ENCODE measurements at places on chromosomes 13 and 19.

DNA sequence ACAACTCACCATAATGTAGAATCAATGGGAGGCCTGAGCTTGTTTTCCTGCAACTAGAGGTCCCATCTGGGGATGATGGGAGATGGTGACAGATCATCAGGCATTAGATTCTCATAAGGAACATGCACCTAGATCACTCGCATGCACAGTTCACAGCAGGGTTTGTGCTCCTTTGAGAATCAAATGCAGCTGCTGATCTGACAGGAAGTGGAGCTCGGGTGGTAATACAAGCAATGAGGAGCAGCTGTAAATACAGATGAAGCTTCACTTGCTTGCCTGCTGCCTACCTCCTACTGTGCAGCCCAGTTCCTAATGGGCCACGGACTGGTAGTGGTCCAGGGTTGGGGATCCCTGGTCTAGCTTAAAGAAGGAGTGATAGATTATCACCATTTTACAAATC lies 33.0 kb downstream of the KPNA3 start:
- no peak for DNase-seq

- no peak for DNase-seq
Observed at GRCh38 chr13:46313024-46313423, 74.0 kb downstream of the RUBCNL start.

DNA sequence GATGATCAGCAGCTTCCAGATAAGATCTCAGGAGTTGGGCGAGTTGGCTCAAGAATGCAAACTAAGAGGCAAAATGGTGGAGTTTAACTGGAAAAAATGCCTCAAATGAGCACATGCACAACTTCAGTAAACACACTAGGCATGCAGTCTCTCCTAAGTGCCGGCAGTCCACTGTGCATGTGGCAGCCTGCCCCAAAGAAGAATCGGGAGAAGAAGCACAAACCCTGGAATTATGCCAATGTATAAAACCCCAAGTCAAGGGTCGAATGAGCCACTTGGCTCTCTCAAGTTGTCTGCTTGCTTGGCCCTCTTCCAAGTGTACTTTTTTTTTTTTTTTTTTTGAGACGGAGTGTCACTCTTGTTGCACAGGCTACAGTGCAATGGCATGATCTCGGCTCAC lies 53.3 kb upstream of the SLITRK1 start:
- DNase-seq, result no peak

DNA sequence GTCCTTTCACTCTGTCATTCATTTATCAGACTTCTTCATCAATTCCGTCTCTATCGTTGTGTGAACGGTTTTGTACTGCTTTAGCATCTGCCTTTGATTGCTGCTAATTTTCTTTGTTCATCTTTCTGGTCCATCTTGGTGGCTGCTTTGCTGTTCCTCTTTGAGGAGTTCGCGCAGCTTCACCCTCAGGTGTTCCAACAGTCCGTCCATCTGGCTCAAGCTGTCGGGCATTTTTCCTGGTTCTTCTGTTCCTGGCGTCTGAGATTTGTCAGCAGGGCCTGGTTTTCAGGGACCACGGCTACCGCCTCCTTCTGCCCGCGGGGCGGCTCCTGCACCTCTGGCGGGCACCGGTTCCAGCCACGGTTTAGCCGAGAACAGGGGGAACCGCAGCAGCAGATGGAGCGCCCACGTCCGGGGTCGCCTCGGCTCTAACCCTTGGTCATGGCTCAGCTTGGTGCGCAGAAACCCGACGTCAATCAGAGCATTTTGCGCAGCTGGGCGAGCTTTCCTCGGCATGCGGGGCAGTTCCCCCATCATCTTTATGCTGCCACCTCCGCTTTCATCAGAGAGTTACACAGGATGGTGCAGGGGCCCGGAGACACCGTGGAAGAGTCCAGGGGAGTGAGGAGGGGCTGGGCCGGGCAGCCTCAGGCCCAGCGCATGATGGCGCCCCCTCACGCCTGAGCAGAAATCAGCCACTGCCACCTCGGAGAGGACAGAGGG lies 89.5 kb downstream of the ZNF100 start:
- DNase-seq, result peak; percentile 36

GRCh38 chr13:55649485-55649884 lies 1491.2 kb upstream of the PRR20A start:
- no peak for DNase-seq

DNA sequence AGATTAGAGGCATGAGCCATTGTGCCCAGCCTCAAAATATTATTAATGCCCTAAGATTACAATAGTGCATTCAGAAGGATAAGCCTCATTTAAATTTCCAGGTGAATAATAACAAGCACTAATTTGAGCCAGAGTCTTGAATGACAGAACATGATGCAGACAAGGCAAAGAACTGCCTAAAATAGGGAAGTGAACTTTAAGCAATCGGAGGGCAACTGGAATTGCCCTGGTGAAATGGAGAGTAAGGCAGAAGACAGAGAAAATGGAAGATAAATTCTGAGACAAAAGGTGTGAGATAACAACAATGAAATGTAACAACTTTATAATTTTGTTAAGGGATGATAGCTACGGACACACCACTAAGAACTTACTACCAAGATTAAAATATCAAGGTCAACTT lies 199.9 kb downstream of the DIAPH3 start:
- DNase-seq, result no peak

DNA sequence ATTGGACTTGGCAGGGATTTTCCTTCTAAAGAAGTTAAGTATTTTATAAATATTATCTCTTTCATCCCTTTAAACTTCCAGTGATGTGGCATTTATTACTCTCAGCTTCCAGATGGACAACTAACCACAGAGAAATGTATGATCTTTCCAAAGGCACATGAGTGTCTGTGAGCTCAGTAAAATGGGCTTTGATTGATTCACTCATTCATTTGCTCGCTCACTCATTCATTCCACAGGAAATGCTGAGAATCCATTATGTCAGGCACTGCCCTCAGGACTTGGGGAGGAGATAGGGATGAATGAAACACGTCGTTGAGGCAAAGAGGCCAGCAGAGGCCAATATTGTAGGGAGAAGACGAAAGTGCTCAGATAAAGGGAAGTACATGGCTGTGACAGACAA lies 359.3 kb downstream of the EFNB2 start:
- no peak for DNase-seq

DNA sequence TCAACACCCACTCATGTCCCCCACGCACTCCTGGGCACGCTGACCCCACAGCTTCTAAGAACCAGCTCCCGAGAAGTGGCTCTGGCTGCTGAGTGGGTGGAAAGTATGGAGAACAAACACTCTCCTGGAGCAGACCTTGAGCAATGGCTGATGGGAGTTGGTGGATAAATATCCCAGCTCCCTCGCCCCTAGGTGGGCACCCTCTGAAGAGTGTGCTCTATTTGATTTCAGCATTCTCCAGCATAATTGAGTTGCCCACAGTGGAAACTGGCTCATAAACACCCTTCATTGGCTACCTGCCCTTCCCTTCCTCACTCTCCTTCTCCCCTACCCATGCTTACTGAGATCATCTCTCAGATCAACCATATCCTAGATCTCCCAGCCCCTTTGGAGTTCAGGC lies 41.5 kb upstream of the ADGRE5 start:
- no peak for DNase-seq

DNA sequence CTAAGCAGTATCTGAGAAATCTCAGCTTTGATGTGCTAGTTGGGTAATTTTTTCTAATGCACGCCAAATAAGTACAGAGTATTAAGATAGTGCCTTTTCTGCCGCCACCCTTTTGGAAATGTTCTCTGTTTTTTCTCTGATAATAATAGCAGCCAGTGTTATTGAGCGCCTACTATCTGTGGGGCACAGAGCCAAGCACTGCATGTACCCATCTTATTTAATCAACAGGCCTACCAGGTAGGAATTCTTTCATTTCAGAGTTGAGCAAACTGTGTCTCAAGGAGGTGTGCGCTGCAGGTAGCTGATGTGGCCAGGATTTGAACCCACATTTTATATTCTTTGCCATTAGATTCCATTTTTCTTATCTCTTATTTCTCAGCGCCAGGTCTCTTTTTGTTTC lies 1.4 kb downstream of the EPN1 start:
- DNase-seq, result peak; percentile 91

DNA sequence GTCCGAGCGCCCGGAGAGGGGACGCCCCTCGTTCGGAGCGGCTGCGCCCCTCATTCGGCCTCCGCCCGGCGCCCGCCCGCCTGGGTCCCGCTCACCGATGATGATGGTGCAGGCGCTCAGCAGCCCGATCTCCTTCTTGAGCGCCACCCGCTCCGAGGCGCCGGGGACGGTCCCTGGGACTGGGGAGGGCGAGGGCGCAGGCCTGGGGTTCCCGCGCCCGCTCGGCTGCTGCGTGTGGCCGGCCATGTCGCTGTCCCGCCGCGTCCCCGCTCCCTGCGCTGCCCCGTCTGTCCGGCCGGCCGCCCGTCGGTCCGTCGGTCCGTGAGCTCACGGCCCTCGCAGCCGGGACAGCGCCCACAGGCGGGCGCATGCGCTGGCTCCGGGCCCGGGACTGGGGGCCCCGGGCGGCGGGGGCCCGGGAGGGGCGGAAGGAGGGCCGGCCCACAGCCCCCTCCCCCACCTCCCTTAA lies at the start of gene SLC7A10:
Gene SLC7A10, minus strand, starts transcription at position 393 of the 469 bp plus-strand sequence. Its CDS starts 147 bp downstream, at position 246.
- DNase-seq, result no peak

- no peak for DNase-seq
Observed at GRCh38 chr19:39195755-39196154, 1.0 kb upstream of the NCCRP1 start.

GRCh38 chr13:72504131-72504841 lies 223.1 kb downstream of the MZT1 start:
- no peak for DNase-seq

GRCh38 chr19:49851456-49852259 lies 699 bp downstream of the PTOV1 start:
- no peak for DNase-seq

DNA sequence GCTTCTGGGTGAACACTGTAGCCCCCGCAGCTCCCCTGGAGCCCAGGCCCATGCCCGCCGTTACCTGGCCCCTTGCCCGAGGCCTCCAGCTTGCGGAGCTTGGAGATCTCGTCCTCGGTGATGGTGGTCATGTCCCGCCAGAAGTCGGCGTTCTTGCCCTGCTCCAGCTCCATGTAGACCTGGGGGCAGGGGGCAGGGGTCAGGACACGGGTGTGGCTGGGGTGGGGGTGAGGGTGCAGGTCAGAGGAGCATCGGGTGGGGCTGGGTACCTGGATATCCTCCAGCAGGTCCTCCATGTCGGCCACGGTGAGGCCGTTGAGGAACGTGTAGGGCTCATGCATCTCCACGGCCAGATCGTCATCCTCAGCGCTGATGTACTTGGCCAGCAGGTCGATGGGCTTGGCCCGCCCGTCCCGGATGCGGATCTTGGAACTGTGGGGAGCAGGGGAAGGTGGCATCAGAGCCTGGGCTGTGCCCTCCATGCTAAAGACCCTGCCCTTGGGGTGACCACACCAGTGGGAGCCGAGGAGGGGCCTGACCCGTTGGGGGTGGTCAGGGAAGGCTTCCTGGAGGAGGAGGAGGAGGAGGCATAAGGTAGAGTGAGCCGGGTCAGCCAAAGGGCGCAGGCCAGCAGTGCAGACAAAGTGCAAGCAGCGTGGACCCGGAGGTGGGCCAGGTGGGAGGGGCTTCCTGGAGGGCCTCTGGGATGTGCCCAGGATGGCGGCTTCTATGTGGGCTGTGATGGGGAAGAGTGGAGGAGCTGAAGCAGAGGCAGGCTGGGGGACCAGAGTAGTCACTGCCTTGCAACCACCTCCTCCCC lies 7.6 kb downstream of the CACTIN start:
- DNase-seq, result no peak

DNA sequence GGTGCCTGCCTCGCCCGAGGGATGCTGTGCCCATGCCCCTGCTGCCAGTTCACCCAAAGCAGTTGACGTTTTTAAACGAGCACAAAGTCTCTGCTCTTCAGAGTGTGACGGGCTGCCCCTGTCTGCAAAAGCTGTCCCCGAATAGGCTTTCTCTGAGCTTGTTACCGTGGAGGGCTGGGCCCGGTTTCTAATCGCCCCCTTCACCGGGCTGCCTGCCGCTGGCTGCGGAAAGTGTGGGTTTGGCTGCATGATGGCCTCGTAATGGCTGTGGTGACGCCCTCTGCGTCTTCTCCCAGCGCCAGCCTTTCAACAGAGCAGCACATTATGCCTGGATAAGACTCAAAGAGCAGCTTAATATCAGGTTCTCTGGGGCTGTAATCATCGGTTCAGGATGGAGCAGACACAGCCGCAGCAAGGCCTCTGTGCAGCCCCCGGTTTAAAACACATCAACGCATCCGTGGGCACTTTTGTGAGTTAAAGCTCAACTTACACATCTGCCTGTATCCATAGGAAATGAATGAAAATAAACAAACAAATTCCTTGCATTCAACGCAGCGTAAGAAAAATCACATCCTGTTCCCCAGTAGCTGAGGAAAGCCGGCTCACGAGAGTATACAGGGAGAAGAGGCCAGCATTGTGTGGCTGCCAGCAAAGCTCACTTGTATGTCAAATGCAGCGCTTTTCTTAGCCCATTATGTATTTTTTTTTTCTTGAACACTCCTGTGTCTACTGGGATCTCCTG lies 166.4 kb upstream of the SOX1 start:
- DNase-seq, result no peak

DNA sequence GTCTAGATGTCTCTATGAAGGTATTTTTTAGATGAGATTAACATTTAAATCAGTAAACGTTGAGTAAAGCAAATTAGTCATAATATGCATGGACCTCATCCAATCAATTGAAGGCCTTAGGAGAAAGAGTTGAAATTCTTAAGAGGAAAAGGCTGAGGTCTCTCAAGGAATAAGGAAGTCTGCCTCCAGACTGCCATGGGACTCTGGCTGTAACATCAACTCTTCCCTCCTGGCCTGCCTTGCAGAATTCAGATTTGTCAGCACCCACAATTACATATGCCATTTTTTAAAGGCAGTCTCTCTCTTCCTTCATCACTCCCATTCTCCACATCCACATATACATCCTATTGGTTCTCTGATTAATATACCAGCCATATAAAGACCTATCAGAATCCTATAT lies 28.8 kb upstream of the INTS6 start:
- no peak for DNase-seq

DNA sequence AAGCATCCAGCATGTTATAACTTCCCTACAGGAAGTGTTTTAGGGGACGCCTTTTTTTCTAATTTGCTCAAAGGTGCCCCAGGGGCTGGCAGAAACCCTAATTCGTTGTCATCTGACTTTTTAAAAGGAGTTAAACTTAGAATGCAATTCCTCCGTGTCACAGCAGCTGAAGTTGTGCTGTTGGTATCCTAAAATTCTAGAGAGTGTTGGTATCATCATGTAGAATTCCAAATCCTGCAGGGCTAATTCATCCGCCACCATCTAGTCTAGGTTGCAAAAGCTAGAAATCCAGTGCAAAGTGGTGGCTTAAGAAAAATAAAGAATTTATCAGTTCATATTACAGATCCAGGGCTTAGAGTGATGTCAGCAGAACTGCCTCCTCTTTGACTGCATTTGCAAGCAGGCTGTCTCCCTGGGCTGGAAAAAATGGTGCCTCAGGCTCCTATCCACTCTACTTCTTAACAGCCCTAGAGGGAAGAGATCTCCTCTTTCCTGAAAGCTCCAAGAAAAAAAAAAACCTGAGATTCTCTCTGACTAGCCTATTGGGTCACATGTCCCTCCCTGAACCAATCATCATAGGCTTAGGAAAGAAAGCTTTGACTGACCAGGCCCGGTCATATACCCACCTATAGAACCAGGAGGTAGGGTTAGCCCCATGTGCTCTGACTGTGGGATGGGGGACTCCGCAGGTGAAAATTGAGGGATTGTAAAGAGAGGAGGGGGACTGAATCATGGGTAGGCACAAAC lies 73.0 kb downstream of the MAP4K1 start:
- DNase-seq, result peak; percentile 16
